Panc1 (cell line): ENCODE measurements at places on chromosomes 5 and 9.

DNA sequence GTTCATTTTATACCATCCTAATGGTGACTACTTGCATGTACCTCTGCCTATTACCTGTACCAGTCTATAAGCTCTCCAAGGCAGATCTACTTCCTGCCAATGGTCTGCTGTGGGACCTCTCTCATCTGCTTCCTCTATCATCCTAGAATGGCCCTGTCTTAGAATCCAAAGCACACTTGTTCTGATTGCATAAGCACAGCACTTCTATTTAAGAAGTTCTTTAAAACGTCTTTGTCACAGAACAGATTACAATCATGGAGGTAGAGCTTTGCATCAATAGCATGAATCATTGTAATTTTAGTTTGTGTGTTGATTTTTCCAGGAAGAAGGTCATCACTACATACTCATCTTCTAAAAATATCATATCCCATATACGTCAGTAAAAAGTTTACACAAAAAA lies 131.8 kb upstream of the ACOT12 start:
- DNase-seq: no peak

- DNase-seq: no peak
These were observed 27.9 kb downstream of the AFAP1L1 start for GRCh38 chr5:149299451-149300054.

- DNase-seq: no peak
These were observed 25.5 kb downstream of the CDH6 start for GRCh38 chr5:31218978-31219377.

DNA sequence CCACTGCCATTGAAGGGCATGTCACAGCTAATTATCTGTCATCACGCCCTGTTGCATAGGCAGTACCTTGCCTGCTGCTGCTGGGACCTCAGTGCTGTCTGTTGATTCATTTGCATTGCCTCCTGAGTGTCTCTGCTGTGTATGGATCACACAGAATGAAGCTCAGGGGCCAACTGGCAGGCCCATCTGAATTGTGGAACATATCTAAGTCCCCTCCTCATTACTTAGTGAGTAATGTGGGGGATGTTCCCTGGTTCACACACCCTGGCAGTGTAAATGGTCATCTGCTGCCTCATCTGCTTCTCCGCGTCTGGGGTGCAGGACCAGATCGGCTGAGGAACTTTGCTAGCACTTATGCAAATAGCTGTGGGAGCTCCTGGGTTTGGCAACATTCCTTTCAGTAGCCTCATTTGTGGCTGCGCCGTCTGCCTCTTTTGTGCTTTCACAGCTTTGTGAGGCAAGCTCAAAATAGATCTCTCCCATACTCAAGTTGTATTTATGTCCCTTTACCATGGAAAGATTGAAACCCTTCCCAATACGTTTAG lies 25.4 kb downstream of the TYRP1 start:
- no peak for DNase-seq

DNA sequence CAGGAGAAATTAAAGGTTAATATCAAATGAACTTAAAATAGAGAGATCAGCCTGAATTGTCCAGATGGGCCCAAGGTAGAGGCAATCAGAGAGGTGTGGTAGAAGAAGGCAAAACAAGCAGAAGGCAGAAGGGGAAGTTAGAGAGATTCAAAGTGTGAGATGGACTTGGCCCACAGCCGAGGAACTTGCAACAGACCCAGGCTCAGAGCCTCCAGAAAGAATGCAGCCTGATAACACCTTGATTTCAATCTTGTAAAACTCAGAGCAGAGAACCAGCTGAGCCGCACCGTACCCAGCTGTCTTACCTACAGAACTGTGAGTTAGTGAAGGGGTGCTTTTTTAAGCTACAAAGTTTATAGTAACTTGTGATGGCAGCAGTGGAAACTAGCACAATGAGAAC lies 190.9 kb downstream of the RFK start:
- DNase-seq: no peak

DNA sequence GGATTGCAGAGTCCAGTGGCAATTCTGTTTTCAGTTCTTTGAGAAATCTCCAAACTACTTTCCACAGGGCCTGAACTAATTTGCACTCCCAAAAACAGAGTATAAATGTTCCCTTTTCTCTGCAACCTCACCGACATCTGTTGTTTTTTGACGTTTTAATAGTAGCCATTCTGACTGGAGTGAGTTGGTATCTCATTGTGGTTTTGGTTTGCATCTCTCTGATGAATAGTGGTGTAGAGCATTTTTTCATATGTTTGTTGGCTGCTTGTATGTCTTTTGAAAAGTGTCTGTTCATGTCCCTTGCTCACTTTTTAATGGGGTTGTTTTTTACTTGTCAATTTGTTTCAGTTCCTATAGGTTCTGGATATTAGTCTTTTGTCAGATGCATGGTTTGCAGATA lies 72.6 kb downstream of the PALM2AKAP2 start:
- DNase-seq: no peak

GRCh38 chr9:16213781-16214515 lies 656.5 kb downstream of the BNC2 start:
- DNase-seq: no peak
